ENCODE measurements at places on chromosomes 12 and 14.

GRCh38 chr12:110741341-110742095 is 1.2 kb downstream of the PPP1CC start:
- DNase-seq = no peak

GRCh38 chr12:120639771-120640721 is at the start of gene CABP1:
CABP1 (plus strand) TSS chr12:120640626; CDS start chr12:120640686, 60 bp downstream.
- DNase-seq = peak; percentile 74

DNA sequence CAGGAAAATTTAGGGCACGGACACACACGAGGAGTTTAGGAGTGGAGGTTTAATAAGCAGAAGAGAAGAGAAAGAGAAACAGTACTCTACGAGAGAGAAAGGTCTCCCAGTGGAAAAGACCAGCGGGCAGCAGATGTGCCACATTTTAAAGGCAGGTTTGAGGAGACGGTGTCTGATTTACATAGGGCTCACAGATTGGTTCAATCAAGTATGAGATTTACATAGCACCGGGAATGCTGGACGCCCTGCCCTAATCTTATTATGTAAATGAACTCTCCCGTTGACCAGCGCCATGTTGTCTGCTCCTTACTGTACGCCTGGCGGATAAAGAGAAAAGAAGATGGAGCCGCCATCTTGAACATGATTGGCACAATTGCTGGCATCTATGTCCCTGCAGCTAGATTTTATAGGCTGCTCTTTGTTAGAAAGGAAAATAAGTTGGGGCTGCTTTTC is 17.9 kb downstream of the NFKBIA start:
- DNase-seq = no peak

DNA sequence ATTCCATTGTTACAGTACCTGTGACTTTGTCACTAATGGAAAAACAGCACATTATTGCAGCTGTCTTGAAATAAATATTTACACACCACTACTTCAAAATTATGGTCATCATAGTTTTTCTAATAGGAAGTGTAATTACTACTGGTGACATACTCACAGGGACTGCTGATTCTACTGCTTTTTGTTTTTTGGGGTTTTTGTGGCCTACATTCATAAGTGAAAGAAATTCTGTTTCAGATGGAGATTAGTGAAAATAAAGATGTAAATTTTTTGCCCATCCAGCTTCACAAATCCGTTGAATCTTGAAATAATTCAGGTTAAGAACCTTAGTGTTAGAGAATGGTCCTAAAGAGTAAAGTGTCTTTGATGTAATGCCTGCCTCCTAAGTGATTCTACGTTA is 17.5 kb downstream of the KNTC1 start:
- no peak for DNase-seq
